ENCODE measurements at places on chromosomes 6 and 20.
A peak's percentile ranks its signal among the peaks of the same experiment; 100 is the strongest.

DNA sequence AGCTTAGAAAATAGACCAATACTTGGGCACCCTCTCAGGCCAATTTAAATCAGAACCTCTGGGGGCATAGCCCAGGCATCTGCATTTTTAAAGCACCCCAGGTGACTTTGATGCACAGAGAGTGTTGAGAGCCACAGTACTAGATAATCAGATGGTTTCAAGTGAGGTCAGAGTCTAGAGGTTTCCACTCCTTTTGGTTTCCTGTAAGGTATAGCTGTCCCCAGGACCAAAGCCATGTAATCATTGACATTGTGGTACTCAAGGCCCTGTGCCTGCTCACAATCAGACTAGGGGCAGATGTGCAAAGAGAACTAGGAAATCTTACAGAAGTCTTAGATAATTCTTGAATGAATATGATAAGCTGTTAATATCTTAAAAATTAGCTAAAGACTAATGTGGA lies 9.1 kb downstream of the FILIP1 start:
- no peak for DNase-seq

GRCh38 chr6:52190409-52190808 lies 4.2 kb downstream of the IL17A start:
- DNase-seq, result no peak

GRCh38 chr20:62616728-62617621 lies 25.3 kb upstream of the SLCO4A1 start:
- DNase-seq, result peak; percentile 53

DNA sequence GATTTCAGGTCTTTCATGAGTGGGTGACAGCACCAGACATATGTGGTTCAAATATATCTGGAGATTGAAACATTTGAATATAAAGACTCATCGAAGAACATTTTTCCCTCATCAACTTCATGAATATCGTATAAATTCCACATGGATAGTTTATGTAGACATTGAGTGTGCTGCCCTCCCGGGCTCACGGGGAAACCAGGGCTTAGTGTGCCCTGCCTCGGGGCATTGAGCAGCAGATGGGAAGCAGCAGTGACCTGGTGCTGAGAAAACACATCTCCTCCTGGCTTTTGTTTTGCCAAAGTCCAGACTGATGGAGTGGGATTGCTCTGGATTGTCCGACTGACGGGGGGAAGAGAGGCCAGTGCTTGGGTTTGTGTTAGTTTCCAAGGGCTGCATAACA lies 17.8 kb upstream of the SLC2A12 start:
- DNase-seq, result no peak

- no peak for DNase-seq
These were observed 198.4 kb upstream of the TENT5A start for GRCh38 chr6:81950877-81951276.

DNA sequence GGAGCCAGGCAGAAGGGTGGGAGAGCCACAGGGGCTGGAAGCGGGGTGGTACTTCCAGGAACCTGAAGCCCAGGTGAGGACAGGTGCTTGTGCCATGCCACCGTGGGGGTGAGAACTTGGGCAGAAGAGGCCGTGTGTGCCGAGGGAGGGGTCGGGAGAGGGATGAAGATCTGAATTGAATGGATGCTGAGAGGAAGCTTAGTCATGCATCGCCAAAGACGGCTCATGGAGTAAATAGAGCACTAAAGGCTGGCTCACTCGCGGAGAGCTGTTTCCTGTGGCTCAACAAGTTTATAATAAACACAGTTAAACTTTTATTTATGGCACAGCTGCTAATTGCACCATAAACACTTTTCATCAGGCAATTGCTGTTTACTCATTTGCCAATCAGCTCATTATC lies 21.7 kb upstream of the MYT1 start:
- no peak for DNase-seq

DNA sequence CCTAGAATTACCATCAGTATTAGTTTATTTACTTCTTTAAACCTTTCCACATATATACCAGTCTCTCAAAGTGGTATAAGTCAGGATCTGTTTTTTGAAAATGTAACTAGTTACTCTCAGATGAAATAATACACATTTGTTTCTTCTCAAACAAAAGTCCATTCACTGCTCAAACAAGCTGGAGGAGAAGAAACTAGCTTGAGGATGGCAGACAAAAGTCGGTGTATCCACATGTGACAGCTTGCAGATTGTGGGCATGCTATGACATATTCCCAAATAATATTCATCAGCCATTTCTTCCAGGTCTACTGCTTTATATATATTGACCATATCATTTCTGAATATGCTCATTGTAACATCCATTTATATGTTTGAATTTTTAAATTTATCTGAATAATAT lies 197.4 kb upstream of the KCNQ5 start:
- no peak for DNase-seq

DNA sequence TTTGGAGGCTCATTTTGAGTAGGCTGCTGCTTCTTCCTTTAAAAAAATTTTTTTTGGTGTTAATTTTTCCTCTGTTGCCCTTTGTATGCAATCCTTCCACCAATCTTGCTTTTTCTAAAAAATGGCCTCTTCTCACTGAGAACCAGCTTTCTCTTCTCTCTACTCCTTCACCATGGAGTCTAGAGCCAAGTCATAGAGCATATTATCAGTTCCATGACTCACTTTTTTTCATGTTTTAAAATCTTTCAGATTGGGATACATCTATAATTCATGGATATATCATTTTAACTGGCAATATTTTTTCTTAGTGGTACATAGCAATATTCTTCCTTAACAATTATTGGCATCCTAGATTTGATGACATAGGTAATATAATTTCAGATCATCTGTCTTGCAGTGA lies 62.7 kb downstream of the SLX4IP start:
- DNase-seq, result no peak

DNA sequence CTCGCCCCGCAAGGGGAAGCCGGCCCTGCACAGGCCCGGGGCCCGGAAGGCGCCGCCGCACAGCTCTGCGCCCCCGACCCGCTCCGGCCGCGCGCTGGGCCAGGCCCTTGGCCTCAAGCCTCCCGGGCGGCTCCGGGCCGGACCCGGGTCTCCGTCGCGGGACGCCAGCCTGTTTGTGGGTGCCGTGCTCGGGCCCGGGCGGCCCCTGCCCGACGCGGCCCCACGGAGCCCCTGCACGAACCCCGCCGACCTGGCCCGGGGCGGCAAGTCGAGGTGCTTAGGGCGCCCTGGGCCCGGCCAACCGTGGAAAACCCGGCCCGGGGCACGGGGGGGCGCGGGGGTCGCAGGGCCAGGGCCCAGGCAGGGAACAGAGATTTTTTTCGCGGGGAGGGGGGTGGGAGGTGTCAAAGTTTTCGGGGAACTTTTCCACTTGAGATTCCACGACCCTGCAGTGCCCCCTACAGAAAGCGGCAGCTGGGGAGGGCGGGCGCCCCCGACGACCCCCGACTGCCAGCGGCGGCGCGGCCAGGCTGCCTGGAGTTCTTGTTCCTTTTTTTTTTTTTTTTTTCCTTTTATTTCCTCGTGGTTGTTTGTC lies 805 bp upstream of the STX16 start:
- DNase-seq, result no peak

GRCh38 chr20:50048420-50049166 lies 64.4 kb downstream of the UBE2V1 start:
- peak; percentile 15 for DNase-seq

DNA sequence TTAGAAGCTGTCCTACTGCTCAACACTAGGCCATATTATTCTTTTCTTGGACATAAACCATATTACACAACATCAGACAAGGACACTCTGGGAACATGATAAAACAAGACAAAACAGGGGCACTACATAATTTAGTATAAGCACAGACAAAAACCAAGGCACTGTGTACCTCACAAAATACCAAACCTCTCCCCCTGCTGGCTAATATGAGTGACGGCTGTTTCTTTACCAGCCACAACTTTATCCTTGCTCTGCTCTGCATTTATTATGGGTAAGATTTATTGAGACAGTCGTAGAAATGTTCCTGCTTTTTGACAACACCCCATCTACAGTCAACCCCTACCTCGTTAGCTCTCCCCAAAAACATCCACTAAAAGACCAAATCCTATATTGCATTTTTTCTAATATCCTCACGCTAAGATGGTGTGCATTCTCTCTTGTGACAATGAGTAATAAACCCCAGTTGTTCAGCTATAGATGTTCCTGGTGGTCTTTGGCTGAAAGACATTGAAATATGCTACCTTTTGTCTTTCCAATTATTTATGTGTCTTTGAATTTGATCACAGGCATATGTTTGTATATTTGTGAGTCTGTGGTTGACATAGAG lies 23.8 kb upstream of the POLR1H start:
- no peak for DNase-seq

DNA sequence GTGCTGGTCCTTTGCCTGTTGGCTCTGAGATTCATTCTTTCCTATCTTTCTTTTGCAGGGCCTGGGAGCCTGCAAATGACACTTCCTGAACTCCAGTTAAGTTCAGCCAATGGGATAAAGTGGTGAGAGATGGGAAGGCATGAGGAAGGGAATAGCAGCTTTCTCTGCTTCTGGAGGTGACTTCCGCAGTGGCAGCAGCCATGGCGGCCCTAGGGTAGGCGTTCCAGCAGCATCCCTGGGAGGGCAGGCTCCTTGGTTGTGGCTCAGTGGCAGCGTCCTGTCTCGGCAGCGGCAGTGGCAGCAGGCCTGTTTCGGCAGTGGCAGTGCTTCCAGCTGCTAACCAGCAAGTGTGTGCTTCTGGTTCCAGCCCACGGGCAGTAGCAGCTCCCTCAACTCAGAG lies 7.3 kb upstream of the MDFI start:
- DNase-seq, result no peak

DNA sequence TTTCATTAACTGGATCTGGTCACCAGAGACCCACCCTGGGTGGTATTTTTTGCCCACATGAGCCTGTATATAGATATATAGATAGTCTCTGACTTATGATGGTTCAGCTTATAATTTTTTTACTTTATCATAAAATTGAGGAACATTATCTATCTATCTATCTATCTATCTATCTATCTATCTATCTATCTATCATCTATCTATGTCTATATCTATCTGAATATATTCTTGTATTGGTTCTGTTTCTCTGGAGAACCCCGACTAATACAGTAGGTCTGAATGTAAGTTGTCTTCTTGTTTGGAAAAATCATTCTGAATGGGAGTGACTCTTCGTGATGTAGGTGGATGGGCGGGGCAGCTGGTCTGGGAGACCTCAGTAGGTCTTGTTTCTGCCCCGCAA lies 13.3 kb upstream of the CDKN1A start:
- DNase-seq, result no peak

- no peak for DNase-seq
These were observed 34.8 kb upstream of the TFB1M start for GRCh38 chr6:155349129-155349528.

GRCh38 chr6:14984519-14984853 lies 261.4 kb upstream of the JARID2 start:
- no peak for DNase-seq

GRCh38 chr20:62660768-62661167 lies 18.5 kb downstream of the SLCO4A1 start:
- DNase-seq, result no peak

GRCh38 chr20:31704225-31705119 lies 18.2 kb downstream of the BCL2L1 start:
- no peak for DNase-seq

DNA sequence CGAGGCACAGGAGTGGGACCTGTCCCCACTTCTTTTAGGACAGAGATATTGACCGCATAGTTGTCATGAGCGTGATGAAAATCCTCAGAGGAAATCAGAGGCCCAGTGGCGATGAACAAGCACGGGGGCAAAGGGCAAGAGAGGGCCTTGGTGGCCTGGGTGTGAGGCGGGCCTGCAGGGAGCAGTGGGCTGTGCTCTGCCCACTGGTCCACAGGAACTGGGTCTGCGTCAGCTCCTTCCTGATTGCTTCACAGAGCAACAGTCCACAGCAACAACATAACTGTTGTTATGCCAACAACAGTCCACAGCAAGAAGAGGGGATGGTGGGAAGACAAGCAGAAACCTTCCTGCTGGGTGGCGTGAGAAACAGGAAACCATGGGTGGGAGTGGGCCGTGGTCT lies 335.6 kb downstream of the ZFAND3 start:
- no peak for DNase-seq

- DNase-seq, result no peak
These were observed 242.2 kb downstream of the HIVEP2 start for GRCh38 chr6:142702501-142703460.

DNA sequence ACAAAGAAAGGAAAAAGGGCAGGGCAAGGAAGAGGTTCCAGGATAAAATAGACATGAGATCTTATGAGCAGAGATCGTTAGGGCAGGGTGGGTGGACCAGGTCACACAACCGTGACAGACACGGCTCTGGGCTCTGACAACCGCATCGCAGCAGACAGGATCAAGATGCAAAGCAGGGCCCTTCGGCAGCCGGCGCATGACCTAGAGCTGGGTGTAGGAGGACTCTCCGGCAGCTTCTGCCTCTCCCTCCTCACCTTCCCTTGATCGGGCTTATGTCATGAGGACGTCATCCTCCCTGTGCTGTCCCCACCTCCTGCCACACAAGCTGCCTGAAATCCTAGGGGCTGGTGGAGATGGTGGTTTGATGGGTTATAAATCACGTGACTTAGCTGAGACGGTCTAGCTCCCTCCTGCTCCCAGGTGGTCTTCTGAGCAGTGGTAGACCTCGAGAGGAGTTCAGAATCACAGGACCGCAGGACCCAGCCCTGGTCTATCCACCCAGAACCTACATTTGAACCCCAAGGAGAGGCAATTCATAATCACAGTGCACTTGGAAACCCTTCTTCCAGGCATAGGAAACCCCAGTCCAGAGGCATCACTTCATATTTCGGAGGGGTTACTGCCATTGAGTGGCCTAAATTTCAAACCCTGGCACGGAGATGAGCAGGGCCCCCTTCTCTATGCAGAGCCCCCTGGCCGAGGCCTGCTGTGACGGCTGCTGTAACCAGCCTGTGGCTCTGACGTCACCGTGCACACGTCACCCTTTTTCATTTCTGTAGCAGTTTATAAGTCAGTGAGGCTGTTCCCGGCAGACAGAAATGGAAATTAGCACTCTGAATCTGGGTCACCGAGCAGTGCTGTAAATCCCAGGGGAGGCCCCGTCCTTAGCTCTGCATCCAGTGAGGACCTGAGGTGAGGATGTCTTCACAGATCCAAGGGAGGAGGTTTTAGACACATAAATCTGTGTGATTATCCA lies 8.7 kb upstream of the CCR6 start:
- peak; percentile 21 for DNase-seq

DNA sequence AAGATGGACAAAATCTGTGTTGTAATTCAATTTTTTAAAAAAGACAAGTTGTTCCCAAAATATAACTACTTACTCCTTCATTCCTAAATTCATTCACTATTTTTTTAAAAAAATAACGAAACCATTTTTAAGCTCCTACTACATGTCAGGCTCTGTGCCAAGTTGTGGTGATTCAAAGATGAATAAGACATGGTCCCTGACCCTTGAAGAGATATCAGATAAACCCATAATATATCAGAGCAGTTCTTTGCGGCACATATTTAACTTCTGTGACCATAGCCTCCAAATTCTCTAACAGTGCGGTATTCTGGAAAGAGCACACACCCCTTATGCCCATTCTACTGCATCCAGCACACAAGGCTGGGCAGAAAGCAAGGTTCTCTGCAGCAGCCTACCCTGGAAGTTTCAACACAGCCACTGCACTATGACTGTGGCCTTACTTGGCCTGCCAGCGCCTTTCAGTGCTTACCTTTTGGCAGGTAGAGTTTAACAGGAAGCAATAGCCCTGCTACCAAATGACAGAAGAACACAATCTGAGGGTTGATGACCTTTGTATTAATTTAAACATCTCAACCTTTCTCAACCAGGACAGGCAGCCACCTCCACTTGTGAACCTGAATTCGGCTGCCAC lies 406.5 kb downstream of the BTBD9 start:
- DNase-seq, result no peak

GRCh38 chr20:49636447-49636846 lies 68.5 kb upstream of the PTGIS start:
- no peak for DNase-seq
